ENCODE measurements at places on chromosomes 3 and 15. TPM values are rescaled to one million over a fixed set of nuclear protein-coding genes. Genes with fewer than 3 reads are reported as not detected.

Gene PRICKLE2
- 6.9 TPM for polyA plus RNA-seq

Gene FAM81A
- 1.4 TPM for polyA plus RNA-seq

Gene ANKRD63
- 0.32 TPM for polyA plus RNA-seq

Gene SEMA3G
- polyA plus RNA-seq = 14.1 TPM

Gene ZNF80
- not detected for polyA plus RNA-seq

Gene FBXO40
- 3.4 TPM for polyA plus RNA-seq

Gene UTS2B
- polyA plus RNA-seq = 0.14 TPM

Gene NDUFB4
- 170 TPM for polyA plus RNA-seq

Gene ADAM10
- polyA plus RNA-seq = 80.6 TPM

Gene SYNPR
- polyA plus RNA-seq = not detected

Gene ATP10A
- polyA plus RNA-seq = 2.9 TPM

Gene CD276
- polyA plus RNA-seq = 107 TPM

Gene DCLK3
- polyA plus RNA-seq = 2.0 TPM

Gene SLC7A14
- polyA plus RNA-seq = 0.23 TPM

Gene TUSC7
- polyA plus RNA-seq = not detected

Gene TRH
- 0.34 TPM for polyA plus RNA-seq

Gene FSIP1
- polyA plus RNA-seq = 0.47 TPM

Gene PDHB
- polyA plus RNA-seq = 81.6 TPM

Data from forelimb muscle (tissue), 1 donor.